T47D (cell line): ENCODE measurements at places on chromosomes 2 and 18.
A peak's percentile ranks its signal among the peaks of the same experiment; 100 is the strongest.

GRCh38 chr2:67503066-67503795 lies 106.1 kb downstream of the ETAA1 start:
- DNase-seq = no peak

- no peak for DNase-seq
These were observed 933.6 kb upstream of the SLC39A10 start for GRCh38 chr2:194723446-194723845.

DNA sequence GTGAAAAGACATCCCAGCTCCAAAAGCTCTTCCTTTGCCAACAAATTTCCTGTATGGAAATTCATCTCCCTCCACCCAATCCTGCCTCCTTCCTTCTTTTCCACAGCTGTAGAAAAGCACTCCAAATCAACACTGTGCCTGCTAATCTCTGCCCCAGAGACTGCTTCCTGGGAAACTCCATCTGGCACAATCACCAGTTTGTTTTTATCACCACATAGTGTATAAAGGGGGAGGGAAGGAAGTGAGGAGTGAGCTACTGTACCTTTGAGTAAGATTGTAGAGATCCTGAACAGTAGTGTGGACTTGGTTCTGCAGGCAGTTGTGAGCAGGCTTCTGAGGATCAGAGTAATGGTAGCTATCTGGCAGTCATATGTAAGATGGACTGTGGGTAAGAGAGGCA lies 14.7 kb upstream of the FAM237A start:
- no peak for DNase-seq

- DNase-seq = no peak
These were observed 31.1 kb upstream of the INHBB start for GRCh38 chr2:120314690-120315366.

DNA sequence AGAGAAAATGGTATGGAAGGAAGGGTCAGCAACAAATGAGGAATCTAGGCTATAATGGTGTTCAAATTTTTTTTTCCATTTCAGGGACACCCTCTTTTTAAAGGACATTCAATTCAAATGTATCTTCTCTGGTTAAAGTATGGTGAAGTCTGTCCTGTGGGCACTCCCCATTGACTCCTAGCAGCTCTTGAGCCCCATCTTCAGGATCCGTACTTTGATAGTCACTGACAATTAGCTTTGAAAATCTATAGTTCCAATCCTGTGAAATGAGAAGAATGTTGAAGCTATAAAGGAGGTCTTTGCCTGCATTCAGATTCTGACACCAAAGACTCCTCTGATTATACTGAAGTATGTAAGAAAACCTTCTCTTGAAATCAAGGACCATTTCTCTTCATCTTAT lies 43.3 kb downstream of the KCNH7 start:
- DNase-seq = peak; percentile 55

- no peak for DNase-seq
These were observed 81.1 kb downstream of the RTP5 start for GRCh38 chr2:241950413-241951315.

- peak; percentile 69 for DNase-seq
These were observed 1.2 kb upstream of the CABLES1 start for GRCh38 chr18:23133860-23134779.

GRCh38 chr2:144523596-144524117 lies 3.7 kb upstream of the ZEB2 start:
- DNase-seq = no peak

- DNase-seq = peak; percentile 53
These were observed 61.6 kb upstream of the SLC38A11 start for GRCh38 chr2:165016772-165017411.

DNA sequence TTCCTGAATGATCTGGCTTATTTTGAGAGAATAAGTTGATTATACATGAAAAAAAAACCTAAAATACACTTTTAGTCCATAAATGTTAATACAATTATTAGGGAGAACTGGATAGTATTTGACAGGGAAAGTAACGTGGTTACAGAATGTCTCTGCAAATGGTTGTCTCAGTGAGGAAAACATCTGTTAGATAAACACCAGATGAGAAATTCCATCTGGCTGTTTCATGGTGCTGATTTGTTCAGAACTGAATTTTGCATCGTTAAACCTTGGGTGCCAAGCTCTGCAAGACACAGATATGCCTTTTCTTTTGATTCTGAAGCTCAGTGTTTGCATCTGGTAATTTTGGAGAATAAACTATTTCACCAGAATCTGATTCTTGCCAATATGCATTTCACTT lies 90.4 kb downstream of the SCN3A start:
- DNase-seq = no peak

- DNase-seq = no peak
These were observed 88.5 kb upstream of the CCDC150 start for GRCh38 chr2:196551014-196551413.

DNA sequence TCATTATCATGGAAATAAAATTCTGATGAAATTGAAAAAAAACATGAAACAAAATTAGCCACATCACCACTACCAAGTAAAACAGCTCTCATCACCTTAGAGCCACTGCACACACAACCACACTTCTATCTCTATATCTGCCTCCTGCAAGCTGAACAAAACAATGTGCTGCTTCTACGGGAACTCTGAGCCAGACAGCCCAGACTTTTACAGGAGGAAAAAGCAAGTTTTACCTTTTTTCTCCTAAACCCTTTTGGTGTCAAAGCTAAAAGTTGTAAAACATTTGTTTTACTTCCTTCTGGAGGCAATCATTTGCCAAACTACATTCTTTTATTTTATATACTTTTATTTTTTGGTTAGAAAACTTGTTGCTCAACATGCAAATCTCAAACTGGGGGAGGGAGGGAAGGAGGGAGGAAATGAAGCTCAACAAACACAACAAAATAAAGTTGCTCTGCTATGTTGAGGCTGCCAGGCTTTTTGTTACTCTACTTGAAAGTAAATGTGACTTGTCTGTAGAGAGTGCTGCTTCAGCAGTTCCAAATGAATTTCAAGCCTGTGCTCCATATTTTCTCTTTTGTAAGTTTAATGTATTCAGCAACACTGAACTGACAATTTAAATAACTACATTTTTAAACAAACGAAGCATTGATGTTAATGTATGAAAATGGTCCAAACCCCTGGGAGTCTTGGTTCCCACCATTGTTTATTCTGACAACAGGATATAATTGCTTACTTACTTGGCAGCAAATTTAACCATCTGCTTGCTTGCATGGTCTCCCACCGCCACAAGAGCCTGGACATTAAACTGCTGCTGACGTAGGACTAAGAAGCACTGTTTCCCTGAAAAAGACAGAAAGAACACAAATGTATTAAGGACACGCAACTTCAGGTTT lies 24.5 kb downstream of the DARS1 start:
- peak; percentile 33 for DNase-seq

DNA sequence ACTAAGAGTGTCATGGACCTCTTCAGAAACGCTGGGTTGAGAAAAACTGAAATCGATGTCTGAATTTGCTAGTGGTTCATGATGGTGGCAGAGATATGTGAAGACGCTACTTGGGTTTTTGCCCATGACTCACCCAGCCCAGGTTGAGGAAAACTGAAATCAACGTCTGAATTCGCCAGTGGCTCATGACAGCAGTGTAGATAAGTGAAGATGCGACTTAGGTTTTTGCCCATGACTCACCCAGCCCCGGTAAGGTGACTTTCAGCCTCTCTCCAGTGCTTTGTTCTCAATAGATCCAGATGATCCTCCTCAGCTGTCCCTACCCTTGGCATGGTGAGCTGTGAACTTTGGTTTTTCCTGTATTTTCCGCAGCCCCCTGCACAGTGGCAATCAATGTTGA lies 105.3 kb upstream of the SIX3 start:
- no peak for DNase-seq
